ENCODE measurements at places on chromosomes 12 and 14.

DNA sequence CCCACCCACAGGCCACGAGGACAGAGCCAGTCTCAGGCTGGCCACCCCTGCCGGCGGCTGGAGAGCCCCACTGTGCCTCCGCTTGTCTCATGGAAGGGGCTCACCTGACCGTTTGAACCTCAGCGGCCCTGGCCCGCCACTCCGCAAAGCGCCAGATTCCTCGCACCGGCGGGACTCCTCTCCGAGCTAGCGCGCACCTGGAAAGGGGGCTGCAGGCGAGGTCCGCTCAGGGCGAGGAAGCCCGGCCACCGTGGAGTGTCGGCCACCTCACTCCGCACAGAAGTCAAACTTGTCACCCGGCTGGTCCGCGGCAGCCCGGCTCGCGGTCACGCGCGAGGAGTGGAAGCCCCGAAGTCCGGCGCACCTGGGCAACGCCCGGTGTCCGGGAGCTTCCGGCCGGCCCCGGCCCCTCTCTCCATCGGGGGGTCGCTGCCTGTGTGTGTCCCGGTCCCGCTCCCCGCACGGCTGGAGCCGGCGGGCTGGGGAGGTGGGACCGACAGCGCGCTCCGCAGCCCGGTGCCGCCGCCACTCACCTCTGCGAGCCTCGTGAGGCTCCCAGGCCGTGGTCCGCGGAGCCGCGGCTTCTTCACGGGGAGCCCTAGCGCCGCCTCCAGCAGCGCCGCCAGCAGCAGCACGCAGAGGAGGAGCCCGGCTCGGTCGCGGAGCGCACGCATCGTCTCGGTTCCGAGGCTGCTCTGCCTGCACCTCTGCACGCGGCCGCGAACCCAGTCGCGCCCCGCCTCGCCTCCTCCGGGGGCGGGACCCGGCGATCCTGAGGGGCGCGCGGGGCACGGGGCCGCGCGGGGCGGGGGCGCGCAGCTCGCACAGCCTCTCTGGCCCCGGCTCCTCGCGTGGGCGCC lies at the start of gene ISM2:
Gene ISM2 (minus strand): TSS at position 697 of the 860 bp plus-strand sequence. CDS start 23 bp downstream, at position 674.
- no peak for DNase-seq

- DNase-seq: no peak
Observed at GRCh38 chr14:85528897-85529631, 880 bp upstream of the FLRT2 start.

DNA sequence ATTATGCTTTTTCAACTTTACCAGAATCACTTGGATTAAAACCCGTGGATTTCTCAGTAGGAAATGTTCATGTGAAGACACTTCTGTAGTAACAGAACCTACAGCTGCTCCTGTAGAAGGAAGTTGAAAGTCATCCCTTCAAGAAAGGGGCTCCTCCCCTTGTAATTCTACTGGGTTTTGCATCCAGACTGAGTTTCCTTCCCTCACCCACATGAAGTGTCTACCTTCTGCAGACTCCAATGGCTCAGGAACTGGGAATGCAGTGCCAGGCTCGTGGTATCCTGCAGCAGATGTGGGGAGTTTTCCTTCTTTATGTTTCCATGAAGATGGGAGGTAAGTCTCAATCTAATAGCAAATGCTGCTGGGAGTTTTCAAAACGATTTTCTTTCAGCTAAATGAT lies 7.9 kb upstream of the OR10G2 start:
- no peak for DNase-seq

DNA sequence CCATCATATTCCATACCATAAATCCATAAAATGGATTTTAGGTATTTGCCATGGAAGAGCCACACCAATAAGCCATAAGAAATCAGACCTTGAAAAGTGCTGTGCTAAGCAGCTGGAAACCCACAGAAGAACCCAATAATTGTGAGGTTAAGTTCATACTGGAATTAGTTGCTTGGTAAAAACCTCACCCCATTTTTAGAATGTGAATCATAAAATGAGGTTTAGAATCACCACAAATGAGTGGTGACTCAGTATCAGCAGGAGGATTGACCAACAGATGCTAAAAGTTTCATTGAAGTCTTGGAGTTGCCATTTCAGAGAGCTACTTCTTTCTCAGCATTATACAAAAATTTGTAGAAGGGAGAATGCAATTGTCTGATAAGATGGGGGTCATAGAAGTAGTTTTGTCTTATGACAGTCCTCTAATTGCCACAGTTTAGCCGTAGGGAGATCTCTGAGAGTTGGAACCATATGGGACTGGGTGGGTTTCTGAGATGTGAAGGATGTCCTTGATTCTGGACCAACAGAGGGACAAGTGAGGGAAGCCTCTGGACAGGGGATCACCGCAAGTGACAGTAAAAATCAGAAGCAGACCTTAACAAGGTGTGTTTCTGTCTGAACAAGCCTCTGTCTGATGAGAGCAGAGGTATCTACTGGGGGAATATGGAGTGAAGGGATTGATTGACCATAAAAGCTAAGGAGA lies 1.4 kb upstream of the STON2 start:
- DNase-seq: peak; percentile 82

DNA sequence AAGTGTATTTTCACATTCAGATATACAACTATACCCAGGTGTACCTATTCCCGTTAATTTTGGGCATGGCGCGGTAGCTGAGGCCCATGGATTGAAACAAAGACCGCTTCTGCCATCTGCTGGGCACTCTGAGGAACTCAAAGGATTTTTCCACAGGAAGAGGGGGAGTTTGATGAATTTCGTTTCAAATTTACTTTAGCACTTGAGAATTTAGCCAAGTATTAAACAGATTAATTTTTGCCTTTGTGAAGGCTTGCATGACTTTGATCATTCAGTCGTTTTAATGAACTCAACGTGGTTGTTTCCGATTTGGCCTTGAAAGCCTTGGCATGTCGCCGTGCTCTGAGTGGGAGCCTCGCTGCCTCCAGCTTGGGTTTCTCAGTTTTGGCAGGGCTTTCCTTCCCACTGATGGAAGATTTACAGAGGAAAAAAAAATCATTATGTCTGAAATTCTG lies 153.2 kb upstream of the DDHD1 start:
- DNase-seq: no peak

DNA sequence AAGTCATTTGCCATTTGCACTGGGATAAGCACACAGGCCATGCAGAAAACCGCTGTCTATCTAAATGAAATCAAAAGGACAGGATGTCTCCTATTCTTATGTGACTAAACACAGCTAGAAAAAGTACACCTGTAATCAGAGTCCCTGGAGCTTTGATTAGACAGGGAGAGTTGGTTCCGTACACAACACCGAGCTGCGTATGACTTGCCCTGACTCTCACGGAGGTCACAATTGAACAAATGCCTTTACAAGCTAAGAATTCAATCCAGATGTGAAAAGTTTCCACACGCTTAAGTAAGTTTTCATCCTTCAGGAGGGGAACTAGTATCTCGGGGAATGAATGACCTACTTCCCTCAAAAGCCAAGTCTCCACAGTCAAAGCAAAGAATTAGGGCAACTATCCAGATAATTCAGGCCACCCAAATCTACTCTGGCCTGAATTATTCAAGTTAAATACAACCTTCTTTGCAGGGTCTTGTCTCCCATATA lies 67.5 kb downstream of the RTN1 start:
- DNase-seq: no peak

DNA sequence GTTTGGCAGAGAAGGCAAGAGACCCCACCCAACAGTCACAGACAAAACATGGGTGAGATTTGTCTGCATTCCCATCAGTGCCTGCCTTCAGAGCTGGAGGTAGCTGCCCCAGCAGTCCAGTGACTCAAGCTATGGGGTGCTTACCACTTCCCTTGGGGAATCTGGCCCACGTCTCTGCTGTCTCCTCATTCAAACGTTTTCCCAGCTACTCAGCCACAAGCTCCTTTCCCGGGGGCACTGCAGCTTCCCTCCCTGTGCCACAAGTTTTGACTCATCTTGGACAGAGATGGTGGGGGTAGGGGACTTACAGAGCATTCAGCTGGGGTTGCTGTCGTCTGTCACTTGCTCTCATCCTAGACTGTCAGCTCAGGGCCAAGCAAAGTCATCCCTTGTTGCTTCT lies 66.6 kb downstream of the FBXL14 start:
- no peak for DNase-seq

- no peak for DNase-seq
Observed at GRCh38 chr12:31207799-31208465, 118.0 kb downstream of the SINHCAF start.

- peak; percentile 25 for DNase-seq
Observed at GRCh38 chr12:92654929-92655328, 47.9 kb upstream of the PLEKHG7 start.

GRCh38 chr12:7451756-7452155 lies 7.8 kb upstream of the CD163L1 start:
- DNase-seq: no peak

DNA sequence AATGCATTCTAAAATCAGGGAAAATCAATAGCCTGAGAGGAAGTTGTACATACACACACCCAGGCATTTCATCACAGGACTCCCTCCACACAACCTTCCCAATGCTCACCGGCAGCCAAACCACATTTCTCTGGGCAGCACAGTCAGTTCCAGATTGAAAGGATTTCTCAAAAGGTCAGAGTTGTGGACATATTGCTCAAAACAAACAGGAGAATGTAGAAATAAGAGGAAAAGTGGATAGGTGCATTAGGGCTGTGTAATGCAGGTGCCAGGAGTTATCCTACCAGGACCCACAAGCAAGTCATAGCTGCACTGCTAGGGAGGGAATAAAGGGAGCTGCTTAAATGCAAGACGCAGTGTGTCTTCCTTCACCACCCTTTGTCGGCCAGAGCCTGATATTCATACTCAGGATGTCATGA lies 62.9 kb downstream of the GCH1 start:
- no peak for DNase-seq

DNA sequence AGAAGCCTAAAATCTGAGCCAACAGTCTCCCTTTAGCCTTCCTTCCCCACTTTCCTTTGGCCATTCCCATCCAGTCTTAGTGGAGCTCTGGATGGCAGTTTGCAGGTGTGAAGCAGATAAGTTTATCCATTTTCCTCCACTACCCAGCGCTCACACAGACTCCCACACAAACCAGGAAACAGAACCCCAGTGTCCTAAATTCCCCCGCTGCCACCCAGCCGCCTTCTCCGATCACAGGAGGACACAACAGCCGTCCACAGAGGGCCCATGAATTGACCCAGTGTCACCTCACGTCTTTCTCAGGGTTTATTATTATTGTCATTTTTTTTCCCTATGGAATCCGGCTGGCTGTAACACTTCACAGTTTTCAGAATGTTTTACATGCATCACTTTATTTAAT lies 16.4 kb downstream of the CD9 start:
- DNase-seq: no peak

- DNase-seq: peak; percentile 19
Observed at GRCh38 chr14:63472986-63473788, 70.0 kb downstream of the PPP2R5E start.

GRCh38 chr12:132352896-132353800 lies 23.8 kb upstream of the GALNT9 start:
- no peak for DNase-seq

All from fibroblast of skin of left biceps (primary cell).